NCI-H1417 treated with DMSO at 0.1 percent for 48 hours (cell line): ENCODE measurements at places on chromosomes 1 and 21.

GRCh38 chr1:7555391-7556185 lies 215.5 kb upstream of the VAMP3 start:
- no peak for DNase-seq

DNA sequence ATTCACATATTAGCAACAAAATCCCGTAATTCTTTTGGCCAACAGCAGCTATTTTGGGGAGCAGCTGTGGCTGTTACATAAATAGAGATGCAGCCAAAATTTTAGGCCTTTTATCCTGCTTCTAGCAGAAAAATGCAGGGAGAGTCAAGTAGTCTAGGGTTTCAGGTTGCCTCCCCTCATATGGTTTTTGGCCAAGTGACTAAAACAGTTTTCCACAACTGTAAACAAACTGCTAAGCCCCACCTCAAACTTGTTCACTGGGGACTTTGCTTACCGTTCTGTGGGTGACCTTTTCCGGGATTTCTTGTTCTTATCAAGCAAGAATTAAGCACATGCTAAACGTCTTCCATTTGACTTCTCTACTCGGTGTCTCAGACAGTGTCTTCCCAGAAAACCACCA lies 133.4 kb downstream of the EDEM3 start:
- no peak for DNase-seq

DNA sequence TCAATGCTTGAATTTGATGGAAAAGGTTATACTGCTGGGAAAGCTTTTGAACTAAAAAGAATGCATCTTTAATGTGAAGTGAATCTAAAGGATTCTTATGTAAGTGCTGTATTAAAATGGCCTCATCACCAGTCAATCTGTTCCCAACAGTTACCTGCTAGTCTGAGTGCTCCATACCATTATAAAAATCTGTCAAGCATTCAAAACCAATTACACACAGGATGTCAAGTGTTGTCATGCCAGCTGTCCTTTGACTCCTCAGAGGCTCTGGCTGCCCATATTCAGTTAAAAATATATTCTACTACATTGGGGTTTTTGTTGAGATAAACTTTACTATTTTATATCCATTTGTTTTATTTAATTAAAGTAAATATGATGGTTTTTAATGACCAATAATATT lies 1587.7 kb downstream of the AMY1C start:
- peak; percentile 10 for DNase-seq

DNA sequence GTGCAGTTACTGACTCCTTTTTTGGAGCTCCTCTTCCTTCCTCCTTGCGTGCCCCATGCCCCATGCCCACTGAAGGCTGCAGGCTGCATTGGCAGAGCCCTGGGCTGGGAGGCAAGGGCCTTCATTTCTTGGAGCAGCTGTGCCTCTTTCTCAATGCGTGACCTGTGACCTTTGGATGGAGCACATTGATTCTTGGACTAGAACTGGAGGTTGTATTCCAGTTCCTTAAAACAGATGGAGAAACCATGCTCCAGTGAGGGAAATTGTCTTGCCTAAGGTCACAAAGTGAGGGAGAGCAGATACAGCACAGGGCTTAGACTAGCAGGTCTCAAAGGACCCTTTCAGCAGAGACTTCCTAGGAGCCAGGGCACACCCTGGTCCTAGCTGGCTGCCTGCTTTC lies 9.0 kb downstream of the TMEM269 start:
- no peak for DNase-seq

DNA sequence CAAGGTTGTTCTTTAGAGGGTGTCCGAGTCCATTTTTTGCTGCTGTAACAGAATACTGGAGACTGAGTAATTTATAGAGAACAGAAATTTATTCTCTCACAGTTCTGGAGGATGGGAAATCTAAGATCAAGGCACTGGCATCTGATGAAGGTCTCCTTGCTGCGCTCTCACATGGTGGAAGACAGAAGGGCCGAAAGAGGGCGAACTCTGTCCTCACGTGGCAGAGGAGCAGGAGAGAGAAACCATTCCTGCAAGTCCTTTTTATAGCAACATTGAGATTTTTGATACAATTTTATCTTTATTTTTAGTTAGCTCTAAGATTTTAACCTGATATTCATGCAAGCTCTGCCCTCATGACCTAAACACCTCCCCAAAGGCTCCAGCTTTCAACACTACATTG lies 48.3 kb downstream of the ATG4C start:
- DNase-seq = no peak

- DNase-seq = no peak
Observed at GRCh38 chr1:39258925-39259244, 54.4 kb downstream of the MACF1 start.

DNA sequence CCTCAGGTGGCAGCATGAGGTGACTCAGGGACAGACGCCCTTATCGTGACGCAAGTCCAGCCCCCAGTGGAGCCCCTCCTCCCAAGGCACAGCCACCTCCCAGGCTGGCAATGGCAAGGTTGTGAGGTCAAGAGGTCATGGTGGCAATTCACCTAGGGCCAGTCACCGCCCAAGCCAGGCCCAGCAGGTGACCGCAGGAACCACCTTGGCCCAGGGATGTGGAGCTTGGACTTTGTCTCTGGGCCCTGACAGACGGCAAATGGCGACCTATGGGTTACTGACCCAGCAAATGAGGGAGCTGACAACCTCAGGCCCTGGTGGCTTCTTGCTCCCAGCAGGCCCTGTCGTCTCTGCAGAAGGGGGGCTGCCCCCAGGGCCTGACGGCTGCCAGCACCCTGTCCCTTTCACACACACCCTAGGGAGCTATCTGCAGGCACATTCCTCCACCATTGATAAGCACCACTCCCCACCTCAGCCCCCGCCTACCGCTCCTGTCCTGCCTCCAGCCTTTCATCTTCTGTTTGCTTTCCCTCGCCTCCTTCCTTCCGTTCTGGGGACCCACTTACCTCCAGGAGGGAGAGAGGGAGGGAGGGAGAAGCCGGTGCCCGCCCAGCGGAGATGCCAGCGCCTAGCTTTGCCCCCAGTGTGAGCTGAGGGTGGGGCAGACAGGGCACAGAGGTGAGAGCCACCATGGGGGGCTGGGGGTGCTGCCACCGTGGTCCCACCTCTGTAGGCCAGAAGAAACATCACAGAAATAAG lies 12.1 kb downstream of the EPHA2 start:
- no peak for DNase-seq

- DNase-seq = no peak
Observed at GRCh38 chr1:189237008-189237407, 1240.7 kb downstream of the BRINP3 start.

DNA sequence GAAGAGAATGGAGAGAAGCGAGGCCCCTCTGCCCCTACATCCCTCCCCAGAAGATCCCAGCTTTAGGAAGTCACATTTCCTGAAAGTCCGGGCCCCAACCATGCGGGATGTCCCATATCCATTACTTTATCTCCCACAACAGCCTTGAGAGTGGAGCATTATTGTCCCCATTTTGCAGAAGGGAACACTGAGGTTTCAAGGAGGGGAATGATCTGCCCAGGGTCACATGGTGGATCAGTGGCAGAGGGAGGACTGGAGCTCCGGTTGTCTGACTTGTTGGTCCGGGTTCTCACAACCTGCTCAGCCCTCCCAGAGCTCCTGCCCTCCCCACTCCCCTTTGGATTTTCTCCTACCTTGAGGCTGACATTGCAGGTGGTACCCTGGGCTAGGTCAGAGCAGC lies 2.2 kb upstream of the CRYBG2 start:
- DNase-seq = no peak

GRCh38 chr21:43313221-43313938 lies 113.6 kb downstream of the SIK1 start:
- no peak for DNase-seq

GRCh38 chr1:218467101-218468072 lies 122.3 kb downstream of the TGFB2 start:
- DNase-seq = no peak

GRCh38 chr1:166814611-166815010 lies 24.7 kb upstream of the POGK start:
- DNase-seq = no peak

DNA sequence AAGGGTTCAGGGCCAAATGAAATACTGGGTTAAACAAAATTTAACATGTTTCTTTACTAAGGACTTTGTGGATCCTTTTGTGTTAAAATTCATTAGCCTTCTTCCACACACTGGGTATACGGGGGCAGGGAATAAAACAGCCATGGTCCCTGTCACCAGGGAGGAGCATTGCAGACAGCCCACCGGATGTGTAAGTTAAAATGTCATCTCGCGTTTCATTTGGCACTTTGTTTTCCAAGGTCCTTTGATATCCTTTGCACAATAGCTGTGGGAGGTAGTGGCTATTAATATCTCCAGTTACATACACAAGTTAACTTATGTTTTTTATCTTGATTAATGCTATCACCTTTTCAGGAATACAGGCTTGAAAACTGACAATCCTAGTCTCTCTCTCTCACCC lies 172.7 kb downstream of the BARHL2 start:
- no peak for DNase-seq

- DNase-seq = no peak
Observed at GRCh38 chr1:221166559-221167318, 287.5 kb downstream of the HLX start.

DNA sequence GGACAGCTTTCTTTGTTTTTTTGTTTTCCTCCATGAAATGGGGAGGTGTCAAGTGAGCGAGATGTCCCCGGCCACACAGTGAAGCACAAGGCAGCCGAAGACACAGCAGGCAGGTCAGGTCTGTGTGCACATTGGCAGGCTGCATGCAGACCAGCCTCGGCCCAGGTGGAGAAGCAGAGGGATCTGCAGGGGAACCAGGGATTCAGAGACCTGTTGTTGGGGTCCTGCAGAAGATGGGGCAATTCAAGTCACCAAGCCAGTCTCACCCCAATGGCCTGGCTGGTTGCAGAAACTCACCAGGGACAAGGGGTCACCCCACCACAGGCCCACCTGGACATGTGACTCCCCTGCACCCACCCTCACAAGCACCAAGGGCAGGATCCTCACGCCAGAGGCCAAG lies 4.0 kb upstream of the ABCG1 start:
- DNase-seq = no peak

DNA sequence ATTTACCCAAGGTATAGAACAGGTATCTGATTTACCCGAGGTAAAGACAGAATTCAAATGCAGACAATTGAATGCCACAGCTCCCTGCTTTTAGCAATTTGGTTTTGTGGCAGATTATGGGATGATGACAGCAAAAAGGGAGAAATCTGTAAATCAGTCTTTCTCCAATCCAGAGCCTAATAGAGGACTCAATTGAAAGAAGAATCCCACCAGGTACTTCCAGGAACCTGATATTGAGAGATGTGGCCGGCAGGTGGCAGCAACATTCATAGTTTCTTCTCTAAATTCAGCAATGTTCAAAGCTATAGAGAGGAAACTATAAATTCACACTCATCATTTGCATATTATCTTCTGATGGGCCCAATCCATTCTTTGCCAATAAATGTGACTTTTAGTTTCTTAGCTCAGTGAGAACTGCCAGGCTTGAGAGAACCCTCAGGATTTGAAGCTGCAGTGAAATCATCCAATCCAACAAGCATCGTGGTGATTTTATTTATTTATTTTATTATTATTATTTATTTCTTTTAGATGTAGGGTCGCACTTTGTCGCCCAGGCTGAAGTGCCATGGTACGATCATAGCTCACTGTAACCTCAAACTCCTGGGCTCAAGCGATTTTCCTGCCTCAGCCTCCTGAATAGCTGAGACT lies 9.8 kb upstream of the PHACTR4 start:
- no peak for DNase-seq

GRCh38 chr1:156571261-156571852 lies 1.0 kb downstream of the IQGAP3 start:
- no peak for DNase-seq

DNA sequence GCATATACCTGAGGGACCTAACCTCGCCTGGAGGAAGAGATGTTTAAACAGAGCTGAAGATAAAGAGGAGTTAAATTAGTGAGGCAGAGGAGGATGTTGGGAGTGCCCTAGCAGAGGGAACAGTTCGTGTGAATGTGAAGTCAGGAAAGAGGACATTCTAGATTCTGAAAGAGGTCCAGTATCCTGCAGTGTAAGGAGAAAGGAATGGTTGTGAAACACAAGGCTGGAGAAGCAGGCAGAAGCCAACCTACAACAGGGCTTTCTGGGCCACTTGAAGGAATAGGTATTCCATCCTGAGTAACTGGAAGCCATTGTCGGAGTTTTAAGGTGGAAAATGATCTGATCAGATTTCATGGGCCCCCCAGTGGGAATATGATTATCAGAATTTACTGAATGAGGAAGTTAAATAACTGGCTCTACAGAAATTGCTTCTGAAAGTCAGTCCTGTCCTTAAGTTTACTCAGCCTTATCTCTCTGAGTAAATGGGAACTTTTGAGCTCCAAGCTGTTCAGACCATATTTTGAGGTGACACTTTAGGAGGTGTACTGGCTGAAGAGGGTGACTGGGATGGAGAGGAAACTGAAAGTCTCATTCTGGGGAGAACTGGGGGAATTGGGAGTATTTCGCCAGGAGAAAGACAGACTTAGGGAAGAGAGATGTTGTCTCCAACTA lies 24.4 kb upstream of the FAAH start:
- no peak for DNase-seq

DNA sequence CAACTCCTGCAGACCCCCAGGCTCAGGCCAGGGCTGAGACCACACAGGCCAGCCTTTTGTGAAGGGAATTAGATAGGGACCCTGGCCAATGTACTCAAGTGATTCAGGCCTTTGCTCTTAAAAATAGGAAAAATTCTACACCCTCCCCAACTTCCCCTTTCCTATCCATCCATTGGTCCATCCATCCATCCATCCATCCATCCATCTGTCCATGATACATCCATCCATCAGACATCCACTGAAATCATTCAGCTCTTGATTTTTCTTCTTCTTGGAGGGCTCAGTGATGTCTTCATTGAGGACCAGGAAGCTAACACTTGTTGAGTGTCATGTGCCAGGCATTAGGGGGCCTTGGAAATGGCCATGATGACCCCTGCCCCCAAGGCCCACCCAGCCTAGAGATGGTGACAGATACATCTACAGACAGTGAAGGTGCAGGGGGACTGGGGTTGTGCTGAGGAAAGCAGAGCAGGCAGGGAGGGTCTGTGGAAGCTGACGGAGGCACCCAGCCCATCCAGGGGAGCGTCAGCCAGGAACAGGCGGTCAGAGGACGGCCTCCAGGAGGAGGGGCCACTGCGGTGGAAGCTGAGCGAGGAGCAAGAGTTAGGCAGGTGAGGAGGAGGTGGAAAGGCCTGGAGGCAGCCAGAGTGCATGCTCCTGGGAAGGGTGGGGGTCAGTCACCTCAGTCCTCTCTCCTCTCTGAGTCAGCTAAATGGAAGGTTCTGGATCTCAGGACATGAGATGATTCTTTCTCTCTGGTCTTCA lies 81.9 kb downstream of the EPHB2 start:
- no peak for DNase-seq
